Activated naive CD8-positive, alpha-beta T cell treated with anti-CD3 and anti-CD28 coated beads, Interleukin-2, amount 50 U/mL, for 24 hours (primary cell): ENCODE measurements at places on chromosomes 4 and X.

GRCh38 chr4:74919783-74920182 lies 13.1 kb upstream of the PARM1 start:
- no peak overlapping the region for H3K27ac ChIP-seq
- no peaks in the 10 kb centered on the region for H3K36me3 ChIP-seq
- H3K27me3 ChIP-seq, result peaks cover 3% of the 10 kb centered on the region
- H3K4me3 ChIP-seq, result no peak overlapping the region
- H3K4me1 ChIP-seq, result no peaks in the 10 kb centered on the region
- DNase-seq, result no peak

DNA sequence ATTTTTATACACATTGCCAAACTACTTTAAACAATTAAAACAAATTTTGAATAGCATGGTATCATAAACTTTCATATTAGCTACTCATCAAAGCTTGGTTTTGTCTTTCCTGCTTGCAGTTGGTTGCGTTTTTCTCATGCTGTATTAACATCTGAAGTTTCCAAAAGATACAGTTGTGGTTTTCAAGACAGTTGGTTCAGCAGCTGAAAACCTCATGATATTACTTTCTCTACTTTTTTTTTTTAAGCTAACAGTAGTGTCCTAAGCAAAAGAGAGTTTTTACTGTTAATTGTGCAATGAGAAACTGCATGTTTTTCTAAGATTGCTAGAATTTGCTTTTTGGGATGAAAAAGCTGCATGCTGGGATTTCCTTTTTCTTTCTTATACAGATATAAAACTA lies 15.2 kb downstream of the RUFY3 start:
- H3K4me3 ChIP-seq, result no peak overlapping the region
- no peak for DNase-seq
- peaks cover 43% of the 10 kb centered on the region for H3K4me1 ChIP-seq
- no peaks in the 10 kb centered on the region for H3K36me3 ChIP-seq
- H3K27me3 ChIP-seq, result no peaks in the 10 kb centered on the region

- peaks cover 2% of the 10 kb centered on the region for H3K27me3 ChIP-seq
- H3K27ac ChIP-seq, result no peak overlapping the region
- H3K4me3 ChIP-seq, result no peak overlapping the region
- no peak for DNase-seq
- no peaks in the 10 kb centered on the region for H3K36me3 ChIP-seq
- H3K4me1 ChIP-seq, result no peaks in the 10 kb centered on the region
These were observed 1.9 kb downstream of the TRIM75 start for GRCh38 chr4:165055601-165056000.

GRCh38 chrX:12301288-12301687 lies 163.0 kb downstream of the FRMPD4 start:
- H3K27ac ChIP-seq, result no peak overlapping the region
- H3K27me3 ChIP-seq, result no peaks in the 10 kb centered on the region
- no peaks in the 10 kb centered on the region for H3K4me1 ChIP-seq
- H3K4me3 ChIP-seq, result no peak overlapping the region
- no peaks in the 10 kb centered on the region for H3K36me3 ChIP-seq

GRCh38 chr4:8101213-8102075 lies 57.2 kb downstream of the ABLIM2 start:
- DNase-seq, result no peak
- H3K27ac ChIP-seq, result no peak overlapping the region
- H3K4me3 ChIP-seq, result no peak overlapping the region
- H3K27me3 ChIP-seq, result no peaks in the 10 kb centered on the region

- H3K27ac ChIP-seq, result no peak overlapping the region
- no peak overlapping the region for H3K4me3 ChIP-seq
- no peaks in the 10 kb centered on the region for H3K36me3 ChIP-seq
- no peaks in the 10 kb centered on the region for H3K27me3 ChIP-seq
These were observed 103.6 kb downstream of the EMCN start for GRCh38 chr4:100414016-100414790.
